ENCODE measurements at places on chromosomes 6 and 20.

GRCh38 chr6:111032484-111033140, 50.8 kb downstream of the RPF2 start:
- no peak for DNase-seq

GRCh38 chr20:210809-211502, 16.1 kb upstream of the DEFB129 start:
- DNase-seq = no peak

DNA sequence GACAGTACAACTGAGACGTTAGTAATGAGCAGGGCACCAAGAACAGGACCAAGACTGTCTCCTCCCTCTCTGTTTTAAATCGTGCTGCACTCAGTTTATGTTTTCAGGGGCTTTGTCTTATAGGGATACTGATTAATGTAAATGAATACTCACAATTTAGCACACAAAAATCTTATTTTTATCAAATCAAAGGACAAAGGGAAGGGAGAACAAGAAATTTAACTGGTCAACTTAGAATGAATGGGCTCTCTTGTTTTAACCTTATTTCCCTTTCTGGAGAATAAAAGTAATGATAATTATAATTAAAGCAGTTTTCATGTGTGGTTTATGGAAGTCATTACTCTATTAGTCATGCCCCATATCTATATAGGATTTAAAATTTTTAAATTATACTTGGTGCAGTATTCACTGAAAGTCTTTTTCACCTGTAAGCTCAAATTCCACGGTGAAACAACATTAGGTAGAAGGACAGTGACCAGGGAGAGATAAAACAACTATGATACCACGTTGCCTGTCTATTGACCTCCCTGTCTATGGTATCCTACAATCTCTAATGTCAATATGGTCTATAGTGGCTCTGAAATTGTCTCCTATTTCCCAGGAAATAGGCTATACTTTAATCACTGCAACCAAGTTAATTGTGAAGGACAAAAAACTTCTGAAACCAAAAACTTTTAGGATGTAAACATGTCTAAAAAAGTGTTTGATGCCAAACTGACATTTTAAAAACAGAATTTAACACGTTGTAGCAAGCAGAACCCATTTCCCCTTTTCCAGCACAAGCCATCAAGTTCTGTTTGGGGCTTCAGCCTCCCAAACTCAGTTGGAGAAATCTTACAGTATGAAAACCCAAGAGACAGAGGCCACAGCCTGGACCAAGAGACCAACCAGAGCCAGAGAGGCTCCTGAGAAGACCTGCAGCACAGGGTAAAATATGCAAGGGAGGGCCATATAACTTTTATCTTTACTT, 15.0 kb downstream of the ELOVL5 start:
- no peak for DNase-seq

- DNase-seq = no peak
Measured at GRCh38 chr6:87672641-87673040, 29.4 kb downstream of the AKIRIN2 start.

DNA sequence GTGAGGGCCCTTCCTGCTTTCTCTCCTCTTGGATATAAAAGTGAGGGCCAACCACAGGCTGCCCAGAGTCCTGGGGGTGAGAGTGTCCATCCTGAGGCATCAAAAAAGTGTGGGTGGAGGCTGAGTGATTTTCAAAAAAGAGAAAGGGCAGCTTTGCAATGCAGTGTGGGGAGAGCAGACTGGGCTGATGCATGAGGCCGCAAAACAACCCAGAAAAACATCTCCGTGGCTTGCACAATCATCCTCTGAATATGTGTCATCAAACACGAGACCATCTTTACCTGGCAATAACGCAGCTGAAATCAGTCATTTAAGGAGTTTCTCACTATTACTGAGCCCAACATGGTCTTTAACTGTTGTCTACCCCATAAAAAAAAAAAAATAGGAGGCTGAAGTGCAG, 191.2 kb upstream of the SOX4 start:
- no peak for DNase-seq

- no peak for DNase-seq
Measured at GRCh38 chr20:36183155-36183944, 28.8 kb downstream of the EPB41L1 start.

- DNase-seq = no peak
Measured at GRCh38 chr6:84769306-84769705, 4.9 kb upstream of the TBX18 start.

DNA sequence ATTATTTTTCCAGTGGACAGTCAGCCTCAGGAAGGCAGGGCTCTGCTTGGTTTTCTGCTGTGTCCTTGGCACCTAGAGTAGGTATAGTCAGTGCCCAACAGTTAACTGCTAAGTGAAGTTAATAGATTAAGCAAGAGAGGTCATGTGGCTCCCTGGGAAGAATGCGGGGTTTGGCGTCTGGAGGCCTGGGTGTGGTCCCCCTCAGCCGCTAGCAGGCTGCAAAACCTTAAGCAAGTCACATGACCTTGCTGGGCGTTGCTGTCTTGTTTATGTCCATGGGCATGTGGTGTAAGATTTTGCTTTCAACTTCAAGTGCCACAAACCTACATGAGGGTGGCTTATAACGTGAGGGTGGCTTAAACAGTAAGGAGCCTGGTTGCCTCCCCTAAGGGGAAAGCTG, 75.5 kb upstream of the SCP2D1 start:
- DNase-seq = no peak

DNA sequence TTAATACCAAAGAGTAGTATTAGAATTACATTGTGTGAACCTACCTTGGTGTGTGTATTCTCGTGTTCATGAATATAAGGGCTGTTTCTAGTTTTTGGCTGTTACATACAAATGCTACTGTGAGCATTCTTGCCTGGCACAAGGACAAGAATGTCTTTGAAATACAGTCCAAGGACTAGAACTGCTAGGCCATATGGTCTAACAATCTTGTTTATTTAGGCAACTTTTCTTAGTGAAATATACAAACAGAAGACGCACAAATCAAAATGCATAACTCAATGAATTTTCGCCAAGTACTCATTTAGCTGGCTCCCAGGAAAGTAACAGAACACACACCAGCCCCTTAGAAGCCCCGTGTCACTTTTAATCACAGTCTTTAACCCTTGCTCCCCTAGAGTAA, 28.5 kb downstream of the KDM1B start:
- no peak for DNase-seq

DNA sequence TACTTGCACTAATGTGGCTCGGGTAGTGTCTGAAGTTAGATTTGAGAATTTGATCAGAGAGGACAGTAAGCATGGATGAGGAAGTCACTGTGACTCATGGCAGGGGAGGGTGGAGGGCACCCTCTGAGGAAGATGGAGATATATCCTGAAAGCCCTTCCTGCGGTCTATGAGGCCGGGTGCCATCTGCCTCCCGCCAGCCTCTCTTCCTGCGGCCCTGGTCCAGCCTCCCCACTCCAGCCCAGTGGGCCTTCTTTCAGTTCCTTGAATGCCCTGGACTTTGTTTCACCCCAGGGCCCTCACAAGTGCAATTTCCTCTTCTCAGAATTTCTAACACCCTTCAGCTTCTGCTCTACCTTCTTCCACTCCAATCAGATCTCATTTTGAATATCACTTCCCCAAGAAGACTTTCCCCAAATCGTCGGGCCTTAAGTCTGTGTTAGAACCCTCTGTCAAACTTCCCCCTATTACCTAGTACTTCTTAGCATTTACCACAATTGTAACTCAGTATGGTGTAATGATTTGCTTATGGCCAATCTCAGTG, 20.2 kb upstream of the TNFAIP3 start:
- no peak for DNase-seq

DNA sequence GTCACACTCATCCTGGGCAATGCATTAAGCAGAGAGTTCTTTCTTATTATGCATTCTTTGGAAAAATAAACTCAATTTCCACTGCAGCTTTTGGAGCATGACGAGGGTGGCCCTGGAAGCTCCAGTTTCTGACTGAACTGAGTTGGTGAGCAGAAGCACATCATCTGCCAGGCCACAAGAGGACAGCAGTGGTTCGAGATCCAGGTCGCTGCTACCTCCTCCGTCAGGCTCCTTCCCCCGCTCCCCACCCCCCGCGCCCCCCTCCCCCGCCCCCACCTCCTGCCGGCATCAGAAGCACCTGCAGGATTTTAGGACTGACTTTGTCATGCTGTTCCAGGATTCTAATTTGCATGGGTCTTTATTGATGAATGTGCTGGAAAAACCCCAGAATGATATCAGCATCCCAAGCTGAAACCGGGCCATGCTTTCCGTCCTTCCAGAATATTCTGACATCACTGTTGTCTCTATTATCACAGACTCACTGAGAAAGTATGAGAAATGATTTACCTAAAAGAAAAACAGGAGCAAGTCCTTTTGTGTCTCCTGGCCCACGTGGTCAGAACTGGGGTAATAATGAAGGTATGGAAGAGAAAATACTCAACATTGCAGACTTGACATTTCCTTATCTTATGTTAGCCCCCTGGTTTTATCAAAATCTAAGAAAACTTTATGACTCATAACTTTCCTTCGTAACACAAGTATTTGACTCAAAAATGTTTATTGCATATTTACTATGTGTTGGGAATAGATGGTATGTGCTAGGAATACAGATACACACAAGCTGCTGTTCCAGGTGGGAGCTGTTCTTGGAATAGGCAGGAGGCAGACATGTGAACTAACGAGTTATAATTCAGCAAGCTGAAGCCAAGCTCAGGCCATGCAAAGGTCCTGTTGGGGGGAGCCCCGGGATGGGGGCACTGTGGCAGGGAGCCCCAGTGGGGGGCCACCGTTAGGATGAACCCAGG, 220.2 kb upstream of the EXOC2 start:
- DNase-seq = peak; percentile 58

GRCh38 chr6:44529146-44529905, 141.8 kb downstream of the CDC5L start:
- DNase-seq = no peak

- DNase-seq = no peak
Measured at GRCh38 chr20:42756991-42757390, 432.7 kb downstream of the PTPRT start.

DNA sequence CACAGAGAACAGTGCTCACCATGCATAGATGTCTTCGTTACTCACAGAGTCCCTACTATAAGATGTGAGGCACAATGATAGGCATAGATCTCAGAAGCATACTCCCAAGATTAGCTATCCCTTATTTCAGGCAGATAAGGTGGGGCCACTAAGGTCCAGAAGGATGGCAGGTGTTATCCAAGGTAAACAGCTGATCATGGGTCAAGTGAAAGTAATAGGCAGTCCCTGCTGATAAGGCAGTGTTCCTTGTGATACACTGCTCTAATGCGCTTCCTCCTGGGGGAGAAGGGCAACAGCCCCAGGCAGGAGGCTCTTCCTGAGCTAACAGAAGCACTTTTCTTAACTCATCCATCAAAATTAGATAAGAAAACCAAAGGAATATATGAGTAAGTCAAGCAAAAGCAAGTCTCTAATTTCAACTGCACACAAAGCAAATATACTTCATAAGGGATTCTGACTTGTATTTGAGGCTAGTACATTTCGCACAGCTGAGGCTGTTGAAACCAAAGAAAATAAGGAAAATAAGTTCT, 42.2 kb downstream of the METTL24 start:
- DNase-seq = no peak

- DNase-seq = peak; percentile 80
Measured at GRCh38 chr20:8385247-8385646, 253.2 kb downstream of the PLCB1 start.

- DNase-seq = no peak
Measured at GRCh38 chr6:17703256-17703694, 3.5 kb downstream of the NUP153 start.
